Fibroblast of the aortic adventitia (primary cell): ENCODE measurements at places on chromosomes 4 and X.

DNA sequence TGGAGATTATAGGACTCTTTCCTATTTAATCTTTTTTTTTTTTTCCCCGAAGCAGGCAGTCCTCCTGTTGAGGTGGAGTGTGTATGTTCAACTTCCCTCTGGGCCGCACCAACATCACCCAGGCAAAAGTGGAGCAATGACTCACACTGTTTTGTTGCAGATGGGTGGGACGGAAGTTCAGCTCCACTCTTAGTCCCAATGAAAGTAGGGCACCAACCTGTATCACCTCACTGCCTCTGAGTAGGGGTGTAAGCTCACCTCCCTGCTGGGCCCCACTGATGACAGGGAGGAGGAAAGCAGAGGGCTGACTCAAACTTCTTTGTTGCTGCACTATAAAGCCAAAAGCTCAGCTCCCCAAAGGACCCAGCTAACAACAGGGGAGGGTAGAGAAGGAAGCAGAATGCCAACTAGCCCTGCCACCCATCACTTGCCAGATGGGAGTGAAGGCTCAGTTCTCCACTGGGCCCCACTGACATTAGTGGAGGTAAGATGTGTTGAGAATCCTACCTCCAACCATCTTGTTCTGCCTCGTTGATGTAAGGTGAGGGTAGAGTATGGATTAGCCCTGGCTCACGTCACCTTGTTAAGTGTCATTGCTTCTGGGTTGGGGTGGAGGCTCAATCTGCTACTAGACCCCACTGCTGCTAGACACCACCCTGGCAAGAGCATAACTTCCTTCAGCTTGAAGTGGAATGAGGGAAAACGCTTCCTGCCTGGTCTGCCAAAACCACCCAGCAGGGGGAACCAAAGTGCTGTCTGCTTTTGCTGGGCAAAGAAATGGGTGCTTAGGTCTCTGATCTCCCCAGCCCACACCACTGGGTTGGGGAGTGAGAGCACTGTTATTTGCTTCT is 14.1 kb downstream of the RPS6KA3 start:
- peak; percentile 51 for DNase-seq

DNA sequence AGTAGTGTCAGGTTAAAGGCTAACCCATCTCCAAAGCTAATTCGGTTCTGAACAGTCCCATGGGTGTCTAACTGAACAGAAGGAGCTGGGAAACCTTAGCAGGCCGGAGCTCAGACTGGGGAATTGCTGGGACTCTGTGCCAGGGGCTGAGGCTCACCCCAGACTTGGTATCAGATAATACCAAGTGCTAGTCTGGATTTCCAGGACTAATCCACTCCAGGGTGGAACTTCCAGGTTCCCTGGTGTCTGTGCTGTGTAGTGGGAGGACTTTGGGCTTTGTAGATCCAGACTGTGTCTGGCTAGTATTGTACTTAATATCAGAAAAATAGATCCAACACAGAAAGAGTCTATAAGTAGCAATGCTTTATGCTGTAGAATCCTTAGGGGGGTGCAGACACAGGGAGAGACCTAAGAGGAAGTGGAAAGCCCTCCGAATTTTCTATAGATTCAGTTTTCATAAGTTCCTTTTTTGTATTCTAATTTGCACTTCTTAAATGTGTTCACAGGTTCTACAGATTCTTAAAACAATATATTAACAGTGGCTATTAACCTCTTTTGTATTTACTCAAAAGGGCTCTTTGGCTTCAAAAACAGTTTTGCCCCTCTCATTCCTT is 4.1 kb downstream of the ZNF827 start:
- DNase-seq = no peak

DNA sequence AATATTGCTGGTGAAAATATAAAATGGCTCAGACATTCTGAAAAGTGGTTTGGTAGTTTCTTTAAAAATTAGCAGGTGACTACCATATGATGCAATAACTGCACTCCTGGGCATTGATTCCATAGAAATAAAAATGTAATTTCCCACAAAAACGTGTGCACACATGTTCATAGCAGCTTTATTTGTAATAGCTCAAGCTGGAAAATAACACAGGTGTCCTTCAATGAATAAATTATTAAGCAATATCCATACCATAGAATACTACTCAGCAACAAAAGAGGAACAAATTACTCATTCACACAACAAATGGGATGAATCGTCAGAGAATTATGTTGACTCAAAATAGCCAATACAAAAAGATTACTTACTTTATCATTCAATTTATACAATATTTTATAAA is 893.7 kb upstream of the SLIT2 start:
- peak; percentile 12 for DNase-seq

DNA sequence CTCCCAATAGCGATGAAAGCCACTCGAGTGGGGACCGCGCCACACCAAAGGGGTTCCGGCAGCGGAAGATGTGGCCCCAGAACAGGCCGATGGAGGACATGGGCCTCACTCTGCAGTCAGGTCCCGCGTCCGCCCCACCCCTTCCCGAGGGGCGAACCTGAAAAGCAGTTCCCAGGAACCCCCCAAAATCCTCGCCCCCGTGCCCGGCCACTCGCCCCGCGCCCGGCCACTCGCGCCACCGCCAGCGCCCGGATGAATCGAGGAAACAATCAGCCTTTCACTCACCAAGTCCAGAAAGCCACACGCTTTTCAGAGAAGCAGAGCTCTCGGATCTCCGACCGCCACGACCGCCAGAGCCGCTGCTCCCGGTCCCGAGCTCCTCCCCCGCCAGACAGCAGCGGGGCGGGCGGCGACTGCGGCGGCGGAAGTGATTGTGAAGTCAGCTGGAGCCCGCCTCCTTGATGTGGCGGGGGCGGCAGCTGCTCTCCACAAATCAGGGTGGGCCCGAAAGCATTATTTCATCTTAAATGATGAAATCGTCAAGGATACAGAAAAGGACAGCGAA is at the start of gene PJA1:
Gene PJA1 (minus strand): TSS at position 367 of the 565 bp plus-strand sequence. CDS start 2,380 bp downstream, outside the sequence.
- DNase-seq = peak; percentile 64

DNA sequence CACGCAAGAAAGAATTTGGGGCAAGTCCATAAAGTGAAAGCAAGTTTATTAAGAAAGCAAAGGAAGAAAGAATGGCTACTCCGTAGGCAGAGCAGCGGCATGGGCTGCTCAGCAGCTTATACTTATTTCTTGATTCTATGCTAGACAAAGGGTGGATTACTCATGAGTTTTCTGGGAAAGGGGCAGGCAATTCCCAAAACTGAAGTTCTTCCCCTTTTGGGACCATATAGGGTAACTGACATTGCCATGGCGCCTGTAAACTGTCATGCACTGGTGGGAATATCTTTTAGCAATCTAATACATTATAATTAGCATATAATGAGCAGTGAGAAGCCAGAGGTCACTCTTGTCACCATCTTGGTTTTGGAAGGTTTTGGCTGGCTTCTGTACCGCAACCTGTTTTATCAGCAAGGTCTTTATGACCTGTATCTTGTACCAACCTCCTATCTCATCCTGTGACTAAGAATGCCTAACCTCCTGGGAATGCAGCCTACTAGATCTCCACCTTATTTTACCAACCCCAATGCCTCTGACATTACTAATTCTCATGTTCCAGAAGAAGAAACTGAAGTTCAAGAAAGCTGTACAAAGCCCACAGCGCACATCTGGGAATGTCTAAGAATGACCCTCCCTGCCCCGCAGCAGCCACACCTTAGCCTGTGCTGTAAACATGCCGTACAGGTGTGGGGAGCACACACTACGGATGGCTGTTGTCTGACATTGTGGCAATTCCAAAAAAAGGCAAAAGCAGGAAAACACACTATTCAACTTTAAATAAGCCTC is 18.6 kb downstream of the RXFP1 start:
- peak; percentile 9 for DNase-seq

DNA sequence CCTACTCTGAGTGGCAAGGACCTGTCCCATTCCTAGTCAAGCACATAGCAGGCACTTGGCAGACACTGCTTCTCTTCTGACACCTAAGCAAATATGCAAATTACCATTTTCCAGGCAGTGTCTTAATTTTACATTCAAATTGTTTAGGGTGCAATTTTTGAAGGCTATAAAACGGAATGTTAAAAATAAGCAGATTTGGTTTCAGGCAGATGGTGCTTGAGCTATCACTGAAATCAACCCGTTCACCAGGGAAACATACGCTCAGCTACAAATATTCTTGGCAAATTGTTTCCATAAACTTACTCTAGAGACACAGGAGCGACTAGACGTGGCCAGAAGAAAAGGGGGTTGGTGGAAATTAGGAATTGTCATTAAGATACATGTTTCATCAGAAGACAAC is 45.7 kb downstream of the BEND2 start:
- no peak for DNase-seq

DNA sequence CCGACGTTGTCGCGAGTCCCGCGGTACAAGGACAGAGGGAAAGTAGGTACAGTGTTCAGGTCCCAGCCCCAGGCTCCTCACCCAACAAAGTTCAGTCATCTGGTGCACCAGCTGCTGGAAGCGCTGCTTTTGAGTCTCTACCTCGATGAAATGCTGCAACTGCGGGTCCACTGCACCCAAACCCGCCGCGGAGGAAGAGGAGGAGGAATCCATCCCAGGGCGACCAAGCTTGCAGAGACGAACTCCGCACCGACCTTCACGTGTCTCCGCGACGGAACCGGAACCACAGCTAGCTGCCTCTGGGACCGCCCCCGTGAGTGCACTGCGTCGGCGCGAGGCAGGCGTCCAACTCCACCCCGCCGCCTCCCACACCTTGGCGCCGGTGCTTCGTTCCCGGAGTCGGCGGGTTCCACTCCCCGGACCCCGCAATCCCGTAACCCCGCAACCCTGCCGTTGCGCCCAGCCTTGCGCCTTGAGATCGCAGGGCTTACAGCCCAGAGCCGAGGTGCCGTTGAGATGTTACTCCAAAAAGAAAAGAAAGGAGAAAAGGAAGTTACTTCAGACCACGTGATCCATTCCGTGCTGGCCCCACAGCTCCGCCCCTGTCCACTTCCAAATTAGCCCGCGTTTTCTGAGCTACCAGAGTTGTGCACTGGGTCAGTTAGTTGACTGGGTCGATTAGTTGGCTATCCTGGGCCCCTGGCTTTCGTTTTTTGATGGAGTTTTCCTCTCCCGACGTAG is at the start of gene TIMM8A:
Gene TIMM8A (minus strand): TSS at position 291 of the 741 bp plus-strand sequence. CDS start 78 bp downstream, at position 213.
- DNase-seq = peak; percentile 61

- DNase-seq = no peak
Measured at GRCh38 chr4:90163872-90164271, 36.7 kb downstream of the CCSER1 start.

GRCh38 chr4:87973283-87974169 is 2.0 kb upstream of the SPP1 start:
- peak; percentile 77 for DNase-seq

DNA sequence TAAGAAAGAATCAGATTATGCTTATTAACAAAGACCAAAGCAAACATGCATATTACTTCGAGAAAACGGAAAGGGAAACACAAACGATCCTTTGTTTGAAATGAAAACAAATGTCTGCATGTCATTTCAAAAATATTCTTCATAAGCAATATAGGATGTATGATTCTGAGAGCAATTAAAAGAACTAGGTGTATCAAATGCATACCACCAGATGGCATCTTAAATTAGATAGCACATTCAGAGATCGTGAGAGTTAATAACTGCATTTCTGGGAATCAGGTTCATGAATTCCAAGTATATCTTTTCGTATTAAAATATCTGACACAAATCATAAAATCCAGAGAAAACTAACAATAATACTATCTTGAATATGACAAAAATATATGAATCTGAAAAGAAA is 159.5 kb downstream of the PPP3CA start:
- peak; percentile 43 for DNase-seq

- peak; percentile 3 for DNase-seq
Measured at GRCh38 chr4:168386002-168386401, 67.5 kb upstream of the DDX60 start.

- no peak for DNase-seq
Measured at GRCh38 chrX:31329298-31329697, 257.5 kb upstream of the FTHL17 start.

DNA sequence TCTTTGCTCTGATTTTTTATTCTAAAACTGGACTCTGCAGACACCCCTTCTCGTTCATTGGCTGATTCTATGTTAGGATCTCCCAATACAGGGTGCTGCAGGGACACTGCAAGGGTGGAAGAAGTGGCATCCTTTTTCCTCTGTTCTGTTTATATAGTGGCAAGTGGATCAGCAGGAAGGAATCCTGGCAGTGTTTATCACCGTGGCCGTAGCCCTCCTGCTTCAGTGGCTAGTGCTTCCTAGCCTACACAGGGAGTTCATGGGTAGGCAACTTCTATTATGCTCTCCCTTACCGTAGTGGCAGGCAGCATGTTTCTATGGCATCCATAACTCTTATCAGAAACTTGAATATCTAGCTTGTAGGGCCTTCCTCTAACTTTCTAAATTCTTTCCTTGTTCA is 6.4 kb upstream of the AP1AR start:
- DNase-seq = no peak

DNA sequence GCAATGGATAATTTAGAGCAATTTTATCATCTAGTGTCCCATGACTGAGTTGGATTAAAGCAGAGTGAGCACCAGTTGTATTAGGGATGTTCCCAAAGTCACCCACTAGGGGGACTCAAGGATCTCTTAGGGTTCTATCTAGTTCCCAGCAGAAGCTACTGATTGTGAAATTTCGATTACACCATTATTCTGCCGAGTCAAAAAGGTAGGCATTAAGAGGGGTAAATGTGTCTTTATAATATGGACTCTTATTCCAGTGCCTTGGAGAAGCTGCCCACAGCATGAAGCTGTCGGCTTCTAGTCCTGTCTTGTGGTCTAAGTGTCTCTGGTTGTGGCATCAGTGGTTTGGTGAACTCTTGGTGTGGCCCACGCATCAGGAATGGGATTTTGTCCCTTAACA is 53.3 kb downstream of the RGS12 start:
- peak; percentile 90 for DNase-seq

DNA sequence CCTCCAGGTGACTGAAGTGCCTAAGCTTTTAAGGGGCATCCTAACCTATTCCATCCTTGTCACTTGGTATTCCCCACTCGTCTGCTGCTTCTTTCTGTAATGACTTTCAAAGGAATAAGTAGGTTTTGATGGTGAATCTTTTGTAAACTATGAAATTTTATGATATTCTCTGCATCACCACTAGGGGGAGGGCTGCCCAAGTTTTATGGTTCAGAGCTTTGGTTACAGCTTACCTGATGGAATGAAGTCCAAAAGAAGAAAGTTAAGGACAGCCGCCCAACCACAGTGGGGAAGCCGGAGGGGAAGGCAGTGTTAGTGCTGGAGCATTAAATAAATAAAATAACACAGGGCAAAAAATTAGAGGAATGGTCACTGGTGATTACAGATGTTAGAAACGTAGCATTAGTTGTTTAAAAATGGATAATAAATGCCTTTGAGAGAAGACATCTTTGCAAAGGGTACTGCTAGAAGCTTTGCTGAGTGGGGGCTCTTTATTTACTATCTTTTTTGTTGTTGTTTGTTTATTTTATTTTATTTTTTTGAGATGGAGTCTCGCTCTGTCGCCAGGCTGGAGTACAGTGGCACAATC is 204.9 kb downstream of the GBA3 start:
- DNase-seq = peak; percentile 25

- peak; percentile 52 for DNase-seq
Measured at GRCh38 chrX:68699960-68700746, 52.7 kb downstream of the STARD8 start.

DNA sequence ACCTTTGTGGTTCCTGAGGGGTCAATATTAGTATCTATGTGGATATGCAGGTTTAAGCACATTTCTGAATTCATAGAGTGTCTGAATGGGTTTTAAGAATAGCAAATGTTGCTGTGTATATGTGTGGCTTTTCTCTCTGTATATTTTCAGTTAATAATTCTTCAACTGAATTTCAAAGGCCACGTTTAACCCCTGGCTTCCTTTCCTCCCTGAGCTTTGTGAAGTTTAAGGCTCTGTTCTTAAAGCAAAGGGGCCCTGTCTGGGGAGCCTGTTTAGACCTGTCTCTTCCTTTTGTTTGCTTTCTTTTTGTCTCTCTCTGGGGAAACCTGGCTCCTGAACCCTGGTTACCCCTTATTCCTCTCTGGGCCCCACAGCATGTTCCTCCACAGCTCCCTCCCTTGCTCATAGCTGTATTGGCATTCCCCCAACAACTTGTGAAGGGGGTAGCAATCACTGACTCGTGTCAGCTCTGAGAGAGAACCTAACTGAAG is 139.1 kb downstream of the COL4A6 start:
- peak; percentile 33 for DNase-seq
